IMR-90 (cell line): ENCODE measurements at places on chromosomes 11 and 22. TPM values are rescaled to one million over a fixed set of nuclear protein-coding genes. Genes with fewer than 3 reads are reported as not detected.

The WNT7B gene
- under 0.01 TPM in 2 replicates for total RNA-seq

The GGT1 gene
- total RNA-seq, result 1.7 and 3.4 TPM in 2 replicates

The GLYATL1 gene
- total RNA-seq, result 0.54 and 0.56 TPM in 2 replicates

The SHANK2 gene
- 0.83 and 1.6 TPM in 2 replicates for total RNA-seq

The GAL gene
- total RNA-seq, result 0.28 TPM in 1 of 2 replicates, not detected in the other

The FIBP gene
- 119 and 182 TPM in 2 replicates for total RNA-seq

The KLHL35 gene
- 1.4 and 1.6 TPM in 2 replicates for total RNA-seq

The GNAZ gene
- total RNA-seq, result 1.9 and 2.5 TPM in 2 replicates

The RBMXL2 gene
- total RNA-seq, result not detected in 2 replicates

The SUSD2 gene
- total RNA-seq, result 0.18 and 0.28 TPM in 2 replicates

The MFNG gene
- total RNA-seq, result not detected in 2 replicates

The DBX1 gene
- not detected in 2 replicates for total RNA-seq

The RCOR2 gene
- 0.56 and 0.90 TPM in 2 replicates for total RNA-seq

The DDI1 gene
- not detected in 2 replicates for total RNA-seq

The SOX10 gene
- not detected in 2 replicates for total RNA-seq
